ENCODE measurements at places on chromosomes 3 and 15.

DNA sequence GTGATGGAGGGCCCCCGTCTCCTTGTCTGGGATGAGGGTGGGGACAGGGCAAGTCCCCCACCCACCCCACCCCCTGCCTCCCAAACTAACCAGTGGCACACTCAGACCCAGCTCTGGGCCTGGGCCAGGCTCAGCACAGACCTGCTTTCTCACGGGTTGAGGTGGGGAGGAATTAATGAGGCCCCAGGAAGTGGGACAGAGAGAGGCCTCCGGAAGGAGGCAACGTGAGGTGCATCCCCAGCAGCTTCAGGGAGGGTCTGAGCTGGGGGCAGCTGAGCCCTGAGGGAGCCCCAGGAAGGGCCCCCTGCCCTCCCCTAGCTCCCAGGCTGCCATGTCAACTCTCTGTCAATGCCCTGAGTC, 15.0 kb upstream of the GNAI2 start:
- no peak for DNase-seq

GRCh38 chr3:110165753-110166152, 828.4 kb upstream of the DPPA4 start:
- no peak for DNase-seq

GRCh38 chr15:61112231-61112630, 116.9 kb downstream of the RORA start:
- DNase-seq = no peak

DNA sequence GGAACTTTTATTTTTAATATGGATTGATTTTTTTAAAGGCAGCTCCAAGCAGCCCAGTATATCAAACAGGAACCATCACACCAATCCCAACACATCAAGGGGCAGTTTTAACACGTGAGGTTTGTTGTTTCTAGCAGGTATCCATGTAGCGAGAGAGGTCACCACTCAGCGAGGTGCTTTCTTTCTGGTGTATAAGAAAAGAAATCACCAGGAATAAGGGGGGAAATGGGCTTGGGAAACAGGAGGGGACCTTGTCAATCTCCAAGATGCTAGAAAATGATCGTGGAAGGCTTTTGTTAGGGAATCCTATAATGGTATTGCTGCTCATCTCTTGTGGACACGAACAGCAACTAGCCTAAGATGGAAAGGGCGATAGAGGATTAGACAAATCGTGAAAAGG, 402.9 kb upstream of the ATP11B start:
- DNase-seq = no peak

DNA sequence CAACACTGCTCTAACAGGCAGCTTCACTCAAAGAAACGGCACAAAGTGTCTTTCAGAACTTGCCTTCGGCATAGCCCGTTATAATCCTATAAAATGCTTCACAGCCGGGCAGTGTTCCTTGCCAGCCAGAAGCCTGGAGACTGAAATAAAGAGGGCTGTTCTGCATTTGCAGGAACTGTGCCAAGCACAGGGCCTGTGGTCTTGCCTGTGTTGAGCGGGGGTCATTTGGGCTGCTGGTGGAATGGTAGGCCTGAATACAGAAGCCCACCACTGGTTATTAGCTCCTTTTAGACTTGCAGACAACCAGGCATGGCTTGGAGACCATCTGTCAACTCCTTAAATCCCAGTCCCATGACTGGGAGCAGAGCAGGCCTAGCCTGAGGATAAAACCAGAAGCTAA, 4.7 kb upstream of the ARHGEF3 start:
- DNase-seq = no peak

DNA sequence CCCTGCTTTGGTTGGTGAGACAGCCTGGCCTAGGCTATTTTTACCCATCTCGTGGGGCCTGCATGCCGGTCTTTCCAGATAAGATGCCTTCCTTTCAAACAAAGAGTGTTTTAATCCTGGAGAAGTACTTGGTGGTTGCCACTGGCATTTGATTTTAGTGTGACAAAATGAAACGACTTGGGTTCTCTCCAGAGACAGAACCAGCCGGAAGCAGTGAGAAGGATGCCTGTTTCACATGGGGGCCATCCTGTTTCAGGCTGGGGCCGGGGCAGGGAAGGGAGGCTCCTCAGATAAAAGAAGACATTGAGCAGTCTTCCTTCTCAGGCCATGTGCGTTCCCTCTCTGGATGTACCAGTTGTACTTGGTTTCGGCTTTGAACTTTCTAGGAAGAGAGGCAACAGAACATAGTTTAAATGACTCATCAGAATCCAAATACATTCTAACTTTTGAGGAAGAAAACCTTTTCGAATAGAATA, 74.9 kb downstream of the TOP2B start:
- DNase-seq = no peak
